ENCODE measurements at places on chromosomes 6 and 20.
A peak's percentile ranks its signal among the peaks of the same experiment; 100 is the strongest.

- no peak for DNase-seq
Measured at GRCh38 chr6:73562558-73562957, 41.7 kb upstream of the EEF1A1 start.

- DNase-seq = peak; percentile 36
Measured at GRCh38 chr6:134621858-134622257, 303.9 kb upstream of the SGK1 start.

DNA sequence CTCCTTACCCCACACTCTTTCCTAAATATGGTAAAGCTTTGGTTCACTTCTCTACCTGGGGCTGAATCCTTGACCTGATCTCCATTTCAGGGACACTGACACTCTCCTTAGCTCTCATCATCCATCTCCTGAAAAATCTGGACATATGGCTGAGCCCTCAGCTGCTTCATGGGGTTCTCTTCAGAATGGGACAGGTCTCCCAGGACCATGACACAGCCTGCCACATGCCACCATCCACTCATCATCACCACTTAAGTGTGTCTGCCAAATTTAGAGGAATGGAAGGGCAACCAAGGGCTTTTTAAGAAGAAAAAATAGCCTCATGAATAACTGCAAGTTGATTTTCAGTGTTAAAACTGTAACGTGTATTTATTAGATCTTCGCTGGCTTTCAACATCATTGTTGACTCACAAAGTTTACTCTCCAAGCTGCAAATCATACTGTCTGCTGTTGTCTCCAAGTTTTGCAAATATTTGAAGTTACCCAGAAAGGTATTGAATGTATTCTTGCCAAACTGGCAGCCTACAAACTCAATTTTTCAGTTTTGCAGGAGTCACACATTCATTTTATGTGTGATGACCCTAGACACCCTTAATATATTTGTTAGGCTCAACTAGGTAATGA is 41.1 kb downstream of the HS3ST5 start:
- no peak for DNase-seq

GRCh38 chr6:150418827-150419594 is 50.2 kb downstream of the IYD start:
- peak; percentile 60 for DNase-seq

- DNase-seq = no peak
Measured at GRCh38 chr6:1022719-1023118, 289.2 kb upstream of the FOXQ1 start.
